Testis (tissue), 5 donors: ENCODE measurements at places on chromosomes 4 and X.

DNA sequence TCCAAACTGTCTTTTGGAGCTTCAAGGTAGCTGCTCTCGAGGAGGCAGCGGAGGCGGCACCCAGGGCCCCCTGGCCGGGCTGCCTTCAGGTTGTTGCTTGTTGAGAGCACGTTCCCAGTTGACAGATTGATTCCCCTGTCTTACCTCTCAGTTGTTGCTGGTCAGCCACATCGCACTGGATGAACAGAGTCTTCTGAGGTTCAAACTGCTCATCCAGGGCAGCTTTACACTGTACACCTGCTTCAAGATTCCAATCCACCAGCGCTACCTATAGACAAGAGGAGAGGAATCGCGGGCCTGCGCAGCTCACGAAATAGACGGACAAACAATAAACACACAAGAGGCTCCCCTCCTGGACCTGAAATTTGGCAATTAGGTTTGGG is 497 bp downstream of the HPGD start:
- DNase-seq, result peak; percentile 38

DNA sequence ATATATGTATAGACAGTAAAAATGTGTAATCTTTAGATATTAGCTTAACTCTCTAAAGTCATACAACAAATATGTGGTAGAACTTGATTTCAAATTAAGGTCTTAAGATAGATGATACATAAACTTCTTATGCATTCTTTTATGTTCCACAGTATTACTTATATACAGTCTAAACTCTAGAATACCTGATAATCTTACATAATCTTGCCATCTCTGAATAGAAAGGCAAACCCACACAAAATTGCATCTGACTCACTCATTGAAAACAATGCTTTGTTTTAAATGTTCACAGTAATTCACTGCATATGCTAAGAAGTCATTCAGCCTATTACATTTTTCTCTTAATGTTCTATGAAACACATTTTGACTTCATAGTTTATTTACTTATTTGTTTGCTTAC is 10.1 kb downstream of the SULT1B1 start:
- DNase-seq, result no peak

- DNase-seq, result no peak
These were observed 186.4 kb upstream of the PUDP start for GRCh38 chrX:7334253-7334935.

DNA sequence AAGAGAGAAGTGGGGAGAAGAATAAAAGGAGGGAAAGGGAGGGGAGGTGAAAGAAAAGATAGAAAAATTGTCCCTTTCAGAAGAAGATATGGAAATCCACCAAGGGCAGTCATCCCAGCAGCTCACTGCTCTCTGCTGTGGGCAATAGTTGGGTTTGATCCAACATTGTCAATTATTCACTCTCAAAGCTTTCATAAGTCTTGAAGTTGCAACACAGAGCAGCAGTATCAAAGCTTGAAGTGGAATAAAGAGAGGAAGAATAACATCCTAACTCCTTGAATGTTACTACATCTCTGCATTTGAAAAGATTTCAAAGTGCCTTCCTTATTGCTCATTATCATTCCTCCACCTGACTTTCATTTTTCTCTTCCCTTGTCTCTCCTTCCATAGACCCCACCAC is 62.3 kb upstream of the HHIP start:
- DNase-seq, result no peak

DNA sequence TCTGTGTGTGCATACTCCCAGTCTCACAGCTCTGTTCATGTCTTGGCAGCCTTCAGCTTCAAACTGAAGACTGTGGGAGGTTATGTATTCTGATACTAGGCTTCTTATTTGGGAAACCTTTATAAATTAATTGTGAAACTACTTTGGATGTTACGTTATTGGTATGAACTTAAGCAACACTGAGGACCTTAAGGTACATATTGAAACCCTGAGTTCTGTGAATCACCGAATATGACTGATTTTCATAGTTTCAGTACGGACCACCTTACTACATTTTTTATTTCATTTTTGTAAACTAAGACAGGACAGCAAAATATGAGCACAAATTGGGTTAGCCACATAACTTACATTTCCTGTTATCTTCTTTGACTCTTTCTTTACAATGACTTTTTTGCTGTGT is 498.4 kb downstream of the PDGFC start:
- no peak for DNase-seq
